Head of caudate nucleus (tissue), 42 donors: ENCODE measurements at places on chromosomes 1 and 21.

DNA sequence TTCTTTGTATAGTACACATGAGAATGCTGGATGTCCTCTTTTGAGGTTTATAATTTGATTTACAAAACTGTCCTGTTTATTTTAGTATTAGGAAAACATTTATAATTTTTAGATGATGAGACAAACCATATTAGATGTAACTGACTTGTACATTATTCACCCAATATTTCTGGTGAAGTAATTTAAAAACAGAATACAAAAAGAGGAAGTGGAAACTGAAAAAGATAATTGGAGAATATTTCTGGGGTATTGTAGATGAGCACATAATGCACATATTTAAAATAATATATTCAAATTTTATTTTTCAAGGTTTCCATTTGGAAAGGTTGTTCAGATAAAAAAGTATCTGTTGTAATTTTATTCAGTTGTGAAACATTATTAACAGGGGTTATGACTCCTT is 40.7 kb downstream of the XPR1 start:
- no peak for DNase-seq

- DNase-seq: no peak
Measured at GRCh38 chr1:169024255-169024654, 82.2 kb upstream of the ATP1B1 start.

DNA sequence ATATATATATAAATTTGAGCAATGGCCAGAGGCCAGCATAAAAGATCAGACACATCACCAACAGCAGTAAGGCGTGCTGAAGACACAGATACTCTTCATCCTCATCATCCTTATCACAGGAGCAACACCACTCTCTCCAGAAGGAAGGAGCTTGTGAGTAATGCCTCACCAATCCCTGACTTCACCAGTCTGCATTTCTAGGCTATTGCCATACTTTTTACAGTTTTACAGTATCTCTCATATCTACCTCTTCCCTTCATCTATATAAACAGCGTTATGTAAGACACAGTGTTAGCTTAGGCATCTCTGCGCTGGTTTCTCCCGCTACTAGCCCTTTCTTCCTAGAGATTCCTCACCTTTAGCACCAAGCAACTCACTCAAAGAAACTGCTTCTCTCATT is 2.4 kb upstream of the ABL2 start:
- no peak for DNase-seq

- no peak for DNase-seq
Measured at GRCh38 chr1:153798468-153798780, 23.2 kb downstream of the SLC27A3 start.

DNA sequence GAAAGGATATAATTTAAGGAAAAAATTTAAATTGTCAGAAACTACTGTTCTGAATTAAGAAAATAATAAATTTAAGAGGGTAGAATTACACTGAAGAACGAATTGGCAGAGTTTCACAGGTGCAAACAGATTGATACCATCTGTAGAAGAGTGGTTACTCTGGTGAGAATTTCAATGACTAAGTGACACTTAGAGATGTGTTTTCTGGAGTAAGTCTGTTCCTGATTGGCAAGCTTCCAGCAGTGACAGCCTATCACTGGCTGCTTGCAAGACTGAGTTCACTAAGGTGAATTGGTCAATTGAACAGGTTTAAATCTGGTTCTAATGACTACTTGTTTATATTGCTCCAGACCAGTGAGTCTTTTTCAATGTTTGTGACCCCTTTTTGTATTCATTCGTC is 838.2 kb upstream of the RGS18 start:
- no peak for DNase-seq

DNA sequence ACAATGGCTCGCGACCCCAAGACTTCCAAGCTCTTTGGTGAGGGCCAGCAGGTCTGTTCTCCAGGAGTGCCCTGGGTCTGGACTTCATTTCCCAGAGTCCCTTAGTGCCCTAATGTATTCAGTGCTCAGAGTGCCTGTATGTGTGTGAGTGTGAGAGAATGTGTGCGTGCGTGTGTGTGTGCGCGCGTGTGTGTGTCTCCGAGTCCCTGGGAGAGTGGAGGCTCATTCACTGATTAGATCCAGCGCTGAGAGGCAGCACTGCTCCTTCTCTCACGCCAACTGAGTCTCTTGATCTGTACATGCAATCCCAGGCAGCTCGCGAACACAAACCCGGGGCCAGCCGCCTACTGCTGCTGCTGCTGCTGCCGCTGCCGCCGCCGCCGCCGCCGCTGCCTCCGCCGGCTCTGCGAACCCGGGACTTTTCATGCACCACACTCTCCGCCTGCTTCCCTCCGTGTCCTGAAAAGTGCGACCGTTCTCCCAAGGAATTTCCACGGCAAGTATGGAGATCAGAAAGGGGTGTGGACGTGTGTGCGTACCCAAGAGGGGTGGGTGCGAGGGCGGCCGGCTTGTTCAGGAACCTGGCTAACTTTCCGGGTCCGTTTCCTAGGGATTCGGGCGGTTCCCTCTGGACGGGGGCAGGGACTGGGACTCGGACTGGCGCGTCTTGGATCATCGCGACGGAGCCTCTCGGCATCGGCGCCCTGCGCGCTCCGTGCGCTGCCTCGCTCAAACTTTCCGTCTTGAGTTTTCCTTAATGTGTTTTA is at the start of gene RNF220:
TSS of gene RNF220 (plus strand) at position 225 of the 767 bp plus-strand sequence.
- DNase-seq: peak; percentile 89

GRCh38 chr1:241608379-241609033 is 31.7 kb downstream of the CHML start:
- no peak for DNase-seq

DNA sequence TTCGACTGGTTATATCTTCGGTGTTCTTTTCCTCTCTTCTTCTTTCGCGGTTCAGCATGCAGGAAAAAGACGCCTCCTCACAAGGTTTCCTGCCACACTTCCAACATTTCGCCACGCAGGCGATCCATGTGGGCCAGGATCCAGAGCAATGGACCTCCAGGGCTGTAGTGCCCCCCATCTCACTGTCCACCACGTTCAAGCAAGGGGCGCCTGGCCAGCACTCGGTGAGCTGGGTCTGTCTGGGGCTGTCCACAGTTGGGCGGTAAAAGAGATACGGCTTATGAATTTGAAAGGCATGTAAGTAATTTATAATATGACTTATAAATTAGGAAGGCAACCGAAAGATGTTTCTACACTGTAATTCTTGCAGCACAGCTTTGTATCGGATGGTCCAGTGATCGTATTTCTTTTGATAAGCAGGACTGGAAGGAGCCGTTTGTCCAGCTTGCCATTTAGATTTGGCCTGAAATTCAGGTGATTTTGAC is 334 bp downstream of the CTH start:
- DNase-seq: no peak

DNA sequence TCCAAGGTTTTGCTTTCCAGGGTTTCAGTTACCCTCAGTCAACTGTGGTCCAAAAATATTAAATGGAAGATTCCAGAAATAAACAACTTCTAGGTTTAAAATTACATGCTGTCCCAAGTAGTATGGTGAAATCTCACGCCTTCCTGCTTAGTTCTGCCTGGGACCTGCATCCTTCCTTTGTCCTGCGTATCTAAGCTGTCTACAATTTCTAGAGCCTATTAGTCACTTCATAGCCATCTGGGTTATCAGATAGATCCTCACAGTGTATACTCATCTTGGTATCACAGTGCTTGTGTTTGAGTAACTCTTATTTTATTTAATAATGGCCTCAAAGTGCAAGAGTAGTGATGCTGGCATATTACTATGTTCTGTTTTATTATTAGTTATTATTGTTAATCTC is 157.7 kb downstream of the ROR1 start:
- no peak for DNase-seq

GRCh38 chr1:94063379-94063778 is 57.6 kb downstream of the ABCA4 start:
- no peak for DNase-seq

GRCh38 chr1:92877792-92878191 is 46.0 kb downstream of the RPL5 start:
- no peak for DNase-seq

DNA sequence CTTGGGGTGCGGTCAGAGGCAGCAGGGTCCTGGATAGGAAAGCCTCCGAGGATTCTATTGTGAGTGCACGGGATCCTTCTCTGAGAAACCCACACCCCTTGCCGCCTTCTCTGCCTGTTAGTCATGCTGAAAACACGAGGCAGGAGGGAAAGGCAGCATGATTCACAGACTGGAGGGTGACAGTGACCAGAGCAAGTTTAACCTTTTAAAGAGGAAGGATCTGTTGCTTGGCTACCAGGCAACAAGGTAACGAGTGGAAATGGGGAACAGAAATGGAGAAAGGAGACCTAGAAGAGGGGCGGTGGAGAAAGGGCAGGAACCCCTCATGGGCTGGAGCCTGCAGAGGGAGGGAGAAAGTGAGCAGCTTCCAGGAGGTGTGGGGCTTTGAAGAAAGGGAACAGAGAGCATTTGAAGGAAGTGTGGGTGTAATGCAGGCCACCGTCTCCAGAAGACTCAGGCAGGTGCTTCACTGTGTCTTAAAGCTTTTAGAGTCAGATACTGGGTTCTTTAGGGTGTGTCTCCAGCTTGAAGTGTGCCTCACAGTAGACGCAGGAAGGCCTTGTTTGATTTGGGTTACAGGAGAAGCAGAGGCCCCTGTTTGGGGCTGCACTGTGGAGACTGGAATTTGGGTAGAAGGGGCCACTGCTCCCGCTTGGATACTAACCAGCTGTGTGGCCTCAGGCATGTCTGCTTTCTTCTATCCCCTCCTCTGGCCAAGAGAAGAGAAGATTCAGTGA is 19.1 kb downstream of the OPTC start:
- peak; percentile 52 for DNase-seq

DNA sequence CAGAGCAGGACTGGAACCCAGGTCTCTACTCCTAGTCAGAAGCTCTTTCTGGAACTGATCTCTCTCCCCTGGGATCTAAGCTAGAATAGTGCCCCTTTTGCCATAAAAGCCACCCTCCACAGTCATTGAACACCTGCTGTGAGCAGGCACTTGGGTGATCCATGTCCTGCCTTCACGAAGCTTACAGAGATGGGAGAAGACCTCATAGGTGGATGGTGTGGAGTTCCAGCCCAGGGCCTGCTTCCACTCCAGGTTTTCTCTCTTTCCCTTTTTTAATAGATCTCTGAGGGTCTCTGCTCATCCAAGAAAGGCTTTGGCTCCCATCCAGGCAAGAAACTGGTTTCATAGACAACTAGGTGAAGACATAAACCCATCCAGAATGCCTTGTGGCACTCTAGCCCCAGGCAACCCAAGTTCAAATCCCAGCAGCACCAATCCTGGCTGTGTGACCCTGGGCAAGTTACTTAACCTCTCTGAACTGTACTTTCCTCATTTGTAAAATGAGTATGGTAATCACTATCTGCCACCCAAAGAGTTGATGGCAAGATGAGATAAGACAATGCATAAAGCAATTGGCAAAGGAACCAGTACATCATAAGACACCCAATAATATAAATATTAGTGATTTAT is 46.4 kb upstream of the TMEM51 start:
- DNase-seq: no peak

DNA sequence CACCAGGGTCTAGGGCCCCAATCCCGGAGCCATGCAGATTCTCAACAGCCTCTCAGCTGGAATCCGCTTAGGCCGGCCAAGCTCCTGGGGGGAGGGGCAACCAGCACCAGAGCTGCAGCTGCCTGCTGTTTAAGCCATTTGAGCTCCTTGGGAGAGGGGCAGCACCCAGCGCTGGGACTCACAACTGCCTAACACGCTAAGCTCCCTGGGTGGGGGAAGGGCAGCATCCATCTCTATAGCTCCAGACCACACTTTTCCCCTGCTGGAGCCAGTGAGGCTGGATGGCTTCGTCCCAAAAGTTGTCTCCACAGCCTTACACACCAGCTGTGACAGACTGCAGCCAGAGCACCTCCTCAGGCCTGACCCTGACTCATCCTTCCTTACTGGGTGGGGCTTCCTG is 6.9 kb upstream of the PTGFR start:
- no peak for DNase-seq

GRCh38 chr21:44360159-44360558 is 6.7 kb downstream of the TRPM2 start:
- no peak for DNase-seq

DNA sequence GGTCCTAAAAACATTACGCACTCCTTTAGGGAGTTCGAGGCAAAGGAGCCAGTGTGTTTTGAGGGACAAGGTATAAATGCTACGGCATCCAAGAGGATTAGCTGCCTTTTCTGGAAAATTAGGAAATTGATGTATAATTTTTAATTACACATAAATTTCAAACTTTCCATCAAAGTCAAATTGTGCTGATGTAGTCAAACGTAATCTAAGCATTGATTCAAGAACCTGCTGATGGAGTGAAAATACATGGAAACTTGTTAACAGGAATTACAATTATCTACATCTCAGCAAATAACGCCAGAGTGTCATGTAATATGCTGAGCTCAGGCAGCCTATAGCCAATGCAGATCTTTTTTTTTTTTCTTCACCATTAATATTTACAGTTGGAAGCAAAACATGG is 194.5 kb downstream of the CRB1 start:
- DNase-seq: no peak

GRCh38 chr21:32094804-32095203 is 184.0 kb downstream of the MIS18A start:
- no peak for DNase-seq

DNA sequence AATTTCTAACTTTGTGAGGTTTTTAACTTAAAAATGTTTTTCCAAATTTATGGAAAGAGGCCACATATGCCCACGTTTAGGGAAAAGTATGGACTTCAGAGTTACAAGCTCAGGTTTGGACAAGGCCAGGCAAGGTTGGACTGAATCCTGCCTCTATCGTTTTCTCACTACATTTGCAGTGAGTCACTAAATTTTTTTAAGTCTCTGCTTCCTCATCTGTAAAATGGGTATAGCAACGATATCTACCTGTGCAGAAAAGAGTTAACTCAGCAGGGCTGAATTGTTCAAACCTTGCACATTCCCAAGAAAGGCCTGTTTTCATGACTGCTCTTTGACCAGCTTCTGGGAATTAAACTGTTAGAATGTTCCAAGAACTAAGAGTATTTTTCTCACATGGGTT is 159.1 kb downstream of the LTN1 start:
- DNase-seq: no peak

DNA sequence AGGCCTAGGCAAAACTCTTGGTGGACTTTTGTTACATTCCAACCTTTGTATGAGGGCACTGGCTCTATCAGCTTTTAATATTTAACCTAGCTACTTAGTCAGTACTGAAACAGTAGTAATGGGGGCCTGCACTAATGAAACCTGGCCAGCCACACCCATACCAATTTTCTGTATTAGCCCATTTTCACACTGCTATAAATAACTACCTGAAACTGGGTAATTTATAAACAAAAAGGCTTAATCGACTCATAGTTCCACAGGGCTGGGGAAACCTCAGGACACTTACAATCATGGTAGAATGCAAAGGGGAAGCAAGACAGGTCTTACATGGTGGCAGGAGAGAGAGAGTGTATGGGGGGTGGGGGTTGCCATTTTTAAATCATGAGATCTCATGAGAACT is 245.7 kb upstream of the RGS18 start:
- no peak for DNase-seq

DNA sequence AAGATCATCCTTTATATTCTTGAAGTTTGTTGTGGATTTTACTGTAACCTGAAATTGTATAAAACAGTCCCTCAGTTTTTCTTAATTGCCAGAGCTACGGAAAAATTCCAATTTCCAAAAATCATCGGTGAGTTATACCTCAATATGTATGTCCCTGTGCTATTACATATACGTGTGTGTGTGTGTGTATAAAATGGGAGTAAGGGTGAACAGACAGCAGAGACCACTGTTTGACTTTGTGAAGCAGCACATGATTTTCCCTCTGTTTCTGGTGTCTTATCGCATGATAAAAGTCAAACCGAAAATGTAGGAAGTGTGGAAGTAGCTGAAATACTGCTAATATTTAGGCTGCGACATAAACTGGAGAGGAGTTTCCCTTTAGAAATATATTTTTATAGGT is 1.2 kb downstream of the OR2T1 start:
- DNase-seq: no peak
